Foreskin keratinocyte (primary cell): ENCODE measurements at places on chromosomes 2 and 18.

DNA sequence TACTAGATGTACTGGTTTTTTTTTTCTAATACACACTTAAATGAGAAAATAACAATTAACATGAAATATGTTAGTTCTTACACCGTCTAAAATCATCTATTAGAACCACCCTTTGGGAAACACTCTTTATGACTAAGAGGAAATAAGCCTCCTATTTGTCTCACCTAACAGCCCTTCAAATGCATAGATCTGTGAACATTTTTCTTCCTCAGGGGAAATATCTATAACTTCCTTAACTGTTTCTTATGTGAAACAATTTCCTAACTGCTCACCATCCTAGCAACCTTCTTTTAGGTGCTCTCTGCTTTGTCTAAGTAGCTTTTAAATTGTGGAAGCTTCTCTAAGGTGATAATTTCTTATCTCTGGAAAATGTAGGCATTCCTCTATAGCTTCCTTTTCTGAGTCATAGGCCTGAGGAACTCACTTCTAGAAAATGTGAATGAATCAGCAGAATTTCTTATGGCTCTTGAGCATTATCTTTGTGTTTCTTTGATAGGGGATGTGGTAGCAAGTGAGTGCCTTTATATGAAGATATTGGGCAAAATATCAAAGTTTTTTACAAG is 56.1 kb downstream of the CNTNAP5 start:
- peak; percentile 80 for DNase-seq

GRCh38 chr2:178005756-178006155 is 66.8 kb downstream of the PDE11A start:
- no peak for DNase-seq

DNA sequence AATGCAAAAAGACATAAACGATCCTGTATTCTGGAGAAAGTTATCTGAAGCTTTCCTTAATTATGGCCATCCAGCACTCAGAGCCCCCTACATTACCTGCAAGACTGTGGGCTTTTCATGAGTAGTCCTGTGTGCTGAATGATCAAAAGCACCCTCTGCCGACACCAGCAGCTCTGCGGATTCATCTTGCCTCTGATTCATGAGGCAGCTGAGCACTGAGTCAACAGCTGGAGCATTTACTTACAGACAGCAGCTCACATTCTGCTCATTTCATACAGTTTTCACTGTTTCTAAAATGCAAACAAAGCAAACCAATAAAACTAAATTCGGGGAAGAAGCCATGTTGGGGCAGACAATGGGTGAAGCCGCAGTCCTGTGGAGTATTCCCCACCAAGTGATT is 886.5 kb downstream of the CNTNAP5 start:
- no peak for DNase-seq

- DNase-seq, result no peak
Observed at GRCh38 chr18:76857476-76857875, 35.1 kb downstream of the ZNF236 start.

DNA sequence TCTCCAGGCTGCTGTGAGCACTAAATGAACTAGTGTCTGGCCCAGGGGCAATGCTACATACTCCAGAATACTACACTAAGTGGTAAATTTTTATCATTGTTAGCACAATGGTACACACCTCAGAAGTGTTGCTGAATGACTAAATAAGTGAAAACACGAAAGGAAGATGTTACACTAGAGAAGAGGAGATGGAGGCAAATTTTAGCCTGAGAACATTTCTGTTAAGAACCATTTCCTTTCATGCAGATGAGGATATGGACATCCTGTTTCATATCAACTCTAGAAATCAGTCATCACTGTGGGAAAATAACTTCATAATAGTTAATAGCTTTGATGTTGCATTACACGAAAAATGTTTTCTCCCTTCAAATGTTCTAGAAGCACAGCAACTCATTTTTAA is 117.6 kb upstream of the STK17B start:
- no peak for DNase-seq

DNA sequence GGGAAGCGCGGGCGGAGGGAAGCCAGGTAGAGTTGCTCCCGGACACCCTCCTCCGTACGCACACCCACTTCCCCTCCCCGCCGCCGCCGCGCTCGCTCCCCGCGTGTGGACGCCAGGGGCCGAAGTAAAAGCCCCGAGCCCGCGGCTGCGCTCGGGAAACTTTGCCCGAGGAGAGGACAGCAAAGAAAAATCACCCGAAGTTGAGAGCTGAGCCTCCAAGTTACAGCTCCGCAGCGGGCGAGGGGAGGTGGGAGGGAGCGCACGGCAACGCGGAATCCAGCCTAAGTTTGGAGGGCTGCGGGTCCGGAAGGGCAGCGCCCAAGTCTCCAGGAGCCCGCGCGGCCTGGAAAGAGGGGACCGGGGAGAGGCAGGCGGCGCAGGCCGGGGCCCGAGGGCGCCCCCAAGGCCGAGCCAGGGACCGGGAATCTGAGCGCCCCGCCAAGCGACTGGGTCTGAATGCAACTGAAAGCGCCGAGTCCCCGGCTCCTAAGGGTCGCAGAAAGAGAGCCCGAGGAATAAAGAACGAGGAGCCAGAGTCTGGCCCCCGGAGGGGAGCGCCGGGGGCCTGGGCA is 706 bp upstream of the BCL11A start:
- DNase-seq, result peak; percentile 58

GRCh38 chr2:70201225-70201768 is 10.5 kb upstream of the C2orf42 start:
- DNase-seq, result no peak
